ENCODE measurements at places on chromosomes 3 and 15.

DNA sequence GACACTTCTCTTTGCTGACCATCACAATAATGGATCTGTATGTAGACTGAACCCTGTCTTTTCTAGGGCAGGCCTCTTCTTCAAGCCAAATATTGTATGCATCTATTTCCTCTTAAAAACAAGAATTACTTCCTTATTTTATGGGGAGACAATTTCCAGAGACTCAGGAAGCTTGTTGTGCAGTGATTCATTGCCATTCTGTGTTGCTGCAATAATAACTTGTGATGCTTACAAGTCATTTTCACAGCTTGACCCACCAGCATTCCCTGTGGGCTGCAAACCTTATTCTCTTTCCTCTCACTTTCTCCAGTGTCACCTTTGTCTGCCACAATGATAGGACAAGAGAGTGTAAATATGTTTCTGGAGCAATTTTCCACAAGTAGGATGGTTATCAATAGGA is 276.7 kb upstream of the SGO1 start:
- no peak for DNase-seq

GRCh38 chr3:169345662-169346331 is 317.7 kb downstream of the MECOM start:
- no peak for DNase-seq

DNA sequence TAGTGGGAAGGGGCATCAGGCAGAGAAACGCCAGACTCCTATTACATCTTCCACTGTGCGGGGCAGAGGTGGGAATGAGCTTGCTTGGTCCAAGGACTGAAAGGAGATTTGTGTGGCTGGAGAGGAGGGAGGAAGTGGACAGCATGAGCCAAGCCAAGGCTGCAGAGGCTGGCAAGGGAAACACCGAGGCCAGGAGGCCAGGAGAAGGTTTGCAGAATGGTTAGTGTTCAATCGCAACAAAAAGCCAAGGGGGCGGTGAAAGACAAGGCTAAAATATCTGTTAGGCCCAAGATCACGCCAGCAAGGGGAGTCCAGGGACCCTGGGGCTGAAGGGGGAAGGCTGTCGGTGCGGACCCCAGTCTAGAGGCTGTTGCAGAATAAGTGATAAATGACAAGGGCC is 75.8 kb downstream of the CPN2 start:
- DNase-seq, result no peak

- DNase-seq, result no peak
These were observed 15.2 kb downstream of the NRROS start for GRCh38 chr3:196654735-196655090.

DNA sequence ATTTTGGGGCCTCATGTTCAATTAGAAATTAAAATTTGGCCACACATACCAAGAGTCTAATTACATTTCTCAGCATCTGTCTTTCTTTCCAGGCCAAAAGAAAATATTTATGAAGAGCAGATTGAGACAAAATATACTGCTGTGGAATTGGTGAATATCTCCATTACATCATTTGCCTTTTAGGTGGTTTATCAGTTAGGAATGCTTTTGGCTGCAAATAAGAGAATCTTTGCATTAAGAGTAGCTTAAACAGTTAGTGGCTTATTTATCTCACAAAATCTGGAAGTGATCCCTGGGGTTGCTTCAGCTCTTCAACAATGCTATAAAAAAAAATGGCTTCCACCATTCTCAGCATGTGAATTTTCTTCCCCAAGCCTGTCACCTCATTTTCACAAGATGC is 308.7 kb downstream of the MAGI1 start:
- no peak for DNase-seq

GRCh38 chr3:61315871-61316270 is 64.6 kb upstream of the FHIT start:
- peak; percentile 7 for DNase-seq

DNA sequence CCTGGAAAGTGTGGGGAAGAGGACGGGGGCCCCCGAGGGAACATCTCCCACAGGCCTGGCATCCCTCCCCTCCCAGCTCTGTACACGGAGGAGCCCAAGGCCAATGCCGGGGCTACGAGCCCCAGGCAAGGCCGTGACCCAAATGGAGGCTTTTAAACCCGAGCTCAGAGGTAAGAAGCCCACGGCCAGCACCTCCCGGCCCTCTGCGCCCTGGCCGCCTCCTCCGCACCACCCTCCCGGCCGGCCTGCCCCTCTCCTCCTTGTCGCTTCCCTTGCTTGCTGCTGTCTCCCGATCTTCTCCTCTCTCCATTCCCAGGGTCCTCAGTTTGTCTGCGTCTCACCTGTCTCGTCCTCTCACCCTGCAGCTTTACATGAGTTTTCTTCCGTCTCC is 1.3 kb downstream of the MUC4 start:
- no peak for DNase-seq

GRCh38 chr3:104411757-104412156 is 955.0 kb upstream of the ALCAM start:
- DNase-seq, result no peak

DNA sequence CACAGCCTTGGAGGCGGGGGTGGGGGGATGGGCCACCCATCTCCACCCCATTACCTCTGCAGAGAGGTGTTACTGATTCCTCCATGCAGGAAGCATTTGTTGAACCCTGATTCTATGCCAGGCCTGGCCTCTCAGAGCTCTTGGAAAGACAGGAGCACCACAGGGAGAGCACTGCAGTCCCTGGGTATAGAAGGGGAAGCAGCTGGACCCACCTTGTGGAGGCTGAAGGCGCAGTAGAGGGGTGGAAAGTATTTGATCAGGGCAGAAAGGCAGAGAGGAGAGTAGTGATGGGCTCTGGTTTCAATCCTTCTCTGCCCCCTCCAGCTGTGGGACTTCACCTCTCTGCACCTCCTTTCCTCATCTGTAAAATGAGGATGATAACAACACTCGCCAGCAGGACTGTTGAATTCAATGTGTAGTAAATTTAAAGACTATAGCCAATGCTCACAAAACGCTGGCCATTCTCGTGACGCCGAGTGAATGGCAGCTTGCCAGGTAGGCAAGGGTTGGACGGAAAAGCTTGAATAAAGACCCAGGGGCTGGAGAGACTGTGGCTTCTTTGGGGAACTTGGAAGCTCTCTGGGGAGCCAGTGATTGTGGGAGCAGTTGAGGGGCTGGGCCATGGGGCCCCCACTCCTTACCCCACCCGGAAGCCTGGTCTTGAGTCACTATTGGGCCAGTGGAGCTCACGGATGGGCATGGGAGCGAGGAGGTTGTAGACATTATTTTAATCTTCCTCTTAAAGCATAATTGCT is 8.0 kb upstream of the CCDC33 start:
- DNase-seq, result no peak

DNA sequence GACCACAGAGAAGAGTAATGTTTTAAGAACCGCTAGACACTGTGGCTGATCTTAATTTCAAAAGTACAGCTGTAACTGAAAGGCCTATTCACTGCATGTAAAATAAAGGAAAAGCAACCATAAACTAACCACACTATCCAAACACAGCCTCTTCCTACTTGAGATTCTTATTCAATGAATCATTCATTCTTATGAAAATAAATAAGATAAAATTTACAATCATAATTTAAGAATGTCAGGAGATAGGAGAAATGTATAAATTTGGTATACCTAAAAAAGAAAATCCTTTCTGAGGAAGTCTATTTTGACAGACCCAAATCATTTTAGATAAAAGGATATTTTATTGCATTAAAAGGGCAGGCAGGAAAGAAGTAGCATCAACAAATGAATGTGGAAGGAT is 533.5 kb upstream of the ZNF385D start:
- DNase-seq, result no peak

- no peak for DNase-seq
These were observed 300.4 kb upstream of the RASGRP1 start for GRCh38 chr15:38864827-38865581.
